ENCODE measurements at places on chromosomes 4 and X.

DNA sequence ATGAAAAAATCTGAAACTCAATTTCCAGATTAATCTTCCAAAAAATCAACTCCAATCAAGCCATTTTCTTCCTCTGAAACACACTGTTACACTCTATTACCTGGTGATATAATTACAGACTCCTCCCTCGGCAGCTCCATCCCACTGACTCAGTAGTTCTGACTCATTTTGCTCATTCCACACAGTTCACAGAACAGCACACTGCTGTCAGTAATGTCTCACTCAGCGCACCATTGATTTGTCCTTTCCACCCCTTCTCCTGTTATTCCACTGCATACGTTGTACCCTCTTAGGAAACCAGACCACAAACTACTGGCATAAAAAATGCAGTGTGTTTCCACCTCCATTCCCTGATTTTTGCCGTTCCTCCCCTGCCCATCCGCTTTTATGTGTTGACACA lies 212.7 kb downstream of the SLIT2 start:
- DNase-seq: no peak

DNA sequence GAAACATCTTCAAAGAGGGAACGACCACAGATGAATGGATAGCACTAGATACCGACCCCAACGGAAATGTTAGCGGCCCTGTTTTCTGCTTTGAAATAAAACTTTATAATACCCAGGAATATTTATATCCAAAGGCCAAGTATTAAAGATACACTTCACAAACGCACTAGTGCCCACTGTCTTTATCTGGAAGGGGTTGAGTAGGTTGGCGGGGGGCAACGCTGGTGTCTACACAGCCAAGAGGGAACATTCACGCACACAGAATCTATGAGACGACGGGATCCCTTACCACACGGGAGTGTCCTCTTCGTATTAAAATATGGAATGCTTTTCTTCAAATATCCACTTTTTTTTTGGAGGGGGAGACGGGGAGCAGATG lies 3.3 kb downstream of the HAND2 start:
- DNase-seq: no peak

DNA sequence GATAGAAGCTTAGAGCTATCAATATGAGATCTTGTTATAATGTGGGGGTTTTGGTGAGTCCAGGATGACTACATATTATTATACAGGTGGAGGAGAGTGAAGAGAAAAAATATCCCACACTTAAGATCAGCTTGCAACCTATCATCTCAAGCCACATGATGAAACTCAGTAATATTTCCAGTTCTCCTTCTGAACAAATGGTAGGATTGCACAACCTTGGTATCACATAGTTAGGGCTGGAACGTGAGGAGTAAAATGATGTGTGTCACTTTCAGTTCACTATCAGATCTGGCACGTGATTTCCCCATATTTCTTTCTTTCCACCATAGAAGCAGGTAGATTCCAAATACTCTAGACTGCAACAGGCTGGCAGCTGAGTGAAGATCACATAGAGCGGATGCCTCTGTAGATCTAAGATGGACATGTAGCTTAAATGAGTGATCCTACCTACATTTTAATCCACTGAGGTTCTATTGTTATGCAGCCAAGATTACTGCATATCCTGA lies 150.6 kb upstream of the ANKRD50 start:
- no peak for DNase-seq

DNA sequence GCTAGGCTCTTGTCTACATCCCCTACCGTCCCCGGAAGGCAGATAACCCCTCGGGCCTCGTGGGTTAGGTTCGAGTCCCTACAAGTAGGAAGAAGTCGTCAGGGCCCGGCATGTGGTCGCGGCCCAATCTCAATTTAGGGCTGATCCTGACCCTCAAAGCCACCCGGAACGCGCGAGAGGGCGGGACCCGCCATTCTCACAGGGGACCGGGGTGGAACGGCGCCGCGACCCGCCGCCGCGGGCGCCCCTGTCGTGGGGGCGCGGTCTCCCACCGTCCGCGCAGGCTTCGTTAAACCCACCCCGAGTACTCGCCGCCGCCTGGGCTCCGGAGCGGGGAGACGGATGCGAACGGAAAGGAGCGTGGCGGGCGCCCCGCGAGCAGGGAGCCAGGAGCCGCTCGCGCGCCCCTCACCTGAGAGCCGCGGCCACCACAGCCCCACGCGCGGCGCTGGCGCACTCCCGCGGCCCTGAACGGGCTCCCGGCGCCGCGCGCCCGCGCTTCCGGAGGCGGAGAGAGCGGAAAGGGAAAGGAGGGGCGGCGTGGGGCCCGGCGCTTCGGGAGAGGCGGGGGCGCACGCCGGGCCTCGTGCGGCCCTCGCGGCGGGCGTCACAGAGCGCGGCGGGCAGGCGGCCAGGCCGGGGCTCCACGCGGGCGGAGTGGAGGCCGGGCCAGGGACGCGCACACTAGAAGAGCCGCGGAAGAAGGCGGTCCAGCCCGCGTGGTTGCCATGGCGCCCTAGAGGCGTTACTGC lies at the start of gene CFAP97:
Gene CFAP97, minus strand, starts transcription at position 515 of the 752 bp plus-strand sequence. CDS start 12,804 bp downstream, outside the sequence.
- DNase-seq: no peak

DNA sequence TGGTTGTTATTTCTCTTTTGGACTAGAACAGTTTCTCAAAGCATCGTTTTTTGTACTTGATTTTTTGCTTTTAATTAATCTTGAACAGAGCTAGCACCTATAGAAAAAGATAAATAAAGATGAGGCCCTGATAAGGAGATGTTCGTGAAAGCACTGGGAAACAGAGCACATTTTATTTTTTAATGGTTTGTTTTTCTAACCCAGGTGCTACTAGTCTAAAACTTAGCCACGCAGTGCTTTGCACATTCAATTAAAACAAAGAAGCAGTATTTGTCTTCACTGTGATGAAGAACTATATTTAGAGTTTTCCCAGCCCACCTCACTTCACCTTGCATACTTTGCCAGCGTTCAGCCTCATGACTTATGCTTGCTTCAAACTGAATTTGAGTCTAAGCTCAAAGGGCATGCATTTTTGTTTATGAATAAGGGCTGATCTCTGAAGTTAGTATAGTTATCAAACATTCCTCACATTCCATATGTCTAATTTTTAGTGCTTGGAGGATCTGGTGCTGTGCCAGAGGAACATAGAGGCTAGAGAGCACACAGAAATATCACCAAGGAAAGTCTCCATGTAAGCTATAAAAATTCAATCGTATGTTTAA lies 76.7 kb downstream of the WWC2 start:
- DNase-seq: no peak

DNA sequence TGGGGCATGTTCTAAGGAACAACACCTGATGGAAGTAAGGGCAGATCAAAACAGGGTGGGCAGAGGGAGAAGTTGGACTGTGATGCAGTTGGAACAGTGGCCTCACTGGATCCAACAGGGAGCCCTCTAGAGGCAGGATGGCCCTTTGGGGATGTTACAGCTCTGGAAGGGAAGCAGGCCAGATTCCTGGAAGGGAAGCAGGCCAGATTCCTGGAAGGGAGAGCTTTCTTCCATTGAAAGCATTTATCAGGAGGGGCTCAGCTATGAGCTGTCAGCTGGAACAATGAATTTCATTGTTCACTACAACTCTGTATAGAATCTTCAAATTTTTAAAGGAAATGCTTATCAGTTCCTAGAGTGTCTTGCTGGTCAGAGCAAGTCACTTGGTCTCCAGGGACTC lies 17.7 kb downstream of the IL15 start:
- peak; percentile 35 for DNase-seq

- no peak for DNase-seq
Measured at GRCh38 chr4:175412161-175412560, 399.9 kb downstream of the GPM6A start.

DNA sequence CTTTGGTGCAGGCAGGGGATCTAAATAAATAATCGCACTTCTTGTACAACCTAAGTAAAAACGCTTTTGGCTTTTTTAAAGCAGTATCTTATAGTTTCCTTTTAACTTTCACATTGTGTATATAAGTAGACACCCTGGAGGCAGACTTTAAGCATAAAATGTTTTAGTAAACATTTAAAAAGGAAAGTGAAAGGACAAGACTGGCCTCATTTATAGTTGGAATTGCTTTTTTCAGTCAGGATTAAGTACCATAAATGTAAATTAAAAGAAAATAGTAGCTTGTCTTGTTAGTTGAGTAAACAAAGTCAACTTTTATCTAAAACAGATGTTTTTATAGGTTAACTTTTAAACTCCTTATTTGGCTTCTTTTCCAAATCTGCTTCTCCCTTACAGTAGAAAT lies 39.7 kb downstream of the PTPN13 start:
- no peak for DNase-seq

DNA sequence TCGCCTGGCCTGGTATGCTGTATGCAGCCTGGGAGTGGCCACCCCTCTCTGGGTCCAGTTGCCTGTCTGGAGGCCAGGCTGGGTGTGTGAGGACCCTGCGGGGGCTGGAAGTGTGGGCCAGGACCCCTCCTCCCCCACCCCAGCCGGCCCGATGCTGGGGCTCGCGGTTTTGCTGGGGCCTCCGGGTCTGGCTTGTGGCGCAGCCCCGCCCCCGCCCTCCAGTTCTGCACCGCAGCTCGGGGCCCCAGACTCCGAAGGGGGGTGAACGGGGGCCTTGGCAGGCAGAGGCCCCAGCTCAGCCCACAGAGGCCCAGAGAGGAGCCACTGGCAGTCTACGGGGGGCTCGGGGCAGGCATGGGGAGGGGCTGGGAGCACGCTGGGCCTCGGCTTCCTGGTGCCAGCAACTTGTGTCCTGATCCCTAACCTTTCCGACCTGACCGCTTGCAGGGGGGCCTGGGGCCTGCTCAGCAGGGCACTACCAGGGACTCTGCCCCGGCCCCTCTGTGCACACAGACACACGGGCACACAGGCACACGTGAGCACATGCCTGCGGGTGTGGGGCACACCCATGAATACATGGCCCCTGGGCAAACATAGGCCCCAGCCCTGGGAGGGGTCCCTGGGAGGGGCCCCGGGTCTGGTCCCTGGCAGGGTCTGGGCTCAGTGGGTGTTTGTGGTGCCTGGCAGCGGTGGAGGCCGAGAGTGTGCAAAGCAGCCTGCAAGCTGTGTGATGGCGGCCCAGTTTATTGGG lies 21.4 kb upstream of the FGFR3 start:
- DNase-seq: no peak

DNA sequence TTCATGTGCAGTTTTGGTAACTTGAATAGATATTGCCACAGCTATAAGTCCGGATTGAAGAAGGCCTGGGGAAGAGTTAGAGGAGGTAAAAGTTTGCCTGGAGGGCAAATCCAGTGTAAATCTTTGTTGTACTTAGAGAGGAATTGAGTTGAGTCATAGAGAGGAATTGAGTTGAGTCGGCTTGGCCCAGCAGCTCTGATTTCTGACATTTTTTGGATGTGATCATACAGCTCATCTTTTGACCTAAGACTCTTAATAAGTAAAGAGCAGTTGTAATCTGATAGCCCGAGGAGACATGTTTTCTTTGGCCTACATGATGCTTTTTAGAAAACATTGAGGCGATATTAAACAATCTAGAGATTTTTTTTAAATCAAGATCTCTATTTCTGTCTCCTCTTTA lies 3.9 kb downstream of the KIT start:
- no peak for DNase-seq

DNA sequence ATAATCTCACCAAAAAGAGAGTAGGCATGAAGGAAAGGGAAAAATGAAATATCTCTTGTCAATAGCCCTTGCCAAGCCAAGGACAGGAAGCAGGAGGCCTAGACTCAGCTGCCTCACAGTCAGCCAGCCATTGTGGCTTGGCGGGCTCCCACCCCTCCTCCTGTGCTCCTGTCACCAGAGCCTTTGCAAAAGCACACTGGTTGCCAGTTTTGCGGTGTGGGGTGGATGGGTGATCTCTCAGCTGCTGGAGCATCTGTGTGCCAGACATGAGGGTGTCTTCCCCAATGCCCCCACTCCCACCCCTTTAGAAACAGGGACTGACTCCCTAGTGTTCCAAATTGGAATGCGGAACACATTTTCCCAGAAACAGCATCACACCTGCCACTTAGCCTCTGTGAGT lies 26.1 kb downstream of the ARHGEF6 start:
- no peak for DNase-seq

- DNase-seq: no peak
Measured at GRCh38 chr4:74174421-74174820, 16.5 kb downstream of the MTHFD2L start.

DNA sequence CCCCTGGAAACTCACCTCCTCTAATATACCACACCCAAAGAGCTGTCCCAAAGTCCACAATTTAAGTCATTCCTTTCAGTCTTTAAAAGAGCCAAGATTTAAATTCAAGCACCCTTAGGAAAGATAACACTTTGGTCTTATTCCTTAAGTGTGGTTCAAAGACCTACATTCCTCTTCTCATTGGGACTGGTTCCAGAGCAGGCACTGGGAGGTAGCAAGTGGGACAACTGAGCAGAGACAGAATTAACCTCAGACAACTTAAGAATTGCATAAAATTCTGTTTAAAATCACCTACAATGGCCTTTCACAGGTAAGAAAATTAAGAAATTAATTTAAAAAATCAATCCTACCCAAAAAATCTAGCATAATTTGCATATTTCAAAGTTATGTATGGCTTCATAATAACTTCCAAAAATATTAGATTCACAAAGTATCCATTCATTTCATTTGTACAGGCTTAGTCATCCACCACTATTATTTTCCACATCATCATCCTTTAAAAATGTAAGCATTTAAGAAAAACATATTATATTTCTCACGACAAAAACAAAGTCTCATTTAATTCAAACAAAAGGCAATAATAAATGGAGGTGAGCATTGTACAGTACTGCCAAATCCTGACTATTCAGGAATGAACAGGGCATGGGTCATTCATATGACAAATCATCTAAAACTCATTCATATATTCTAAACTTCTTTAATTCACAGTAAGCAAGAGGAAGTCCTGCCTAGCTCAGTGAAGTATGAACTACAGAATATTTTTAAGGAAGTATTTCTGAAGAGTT lies 13.6 kb downstream of the PRSS12 start:
- no peak for DNase-seq

DNA sequence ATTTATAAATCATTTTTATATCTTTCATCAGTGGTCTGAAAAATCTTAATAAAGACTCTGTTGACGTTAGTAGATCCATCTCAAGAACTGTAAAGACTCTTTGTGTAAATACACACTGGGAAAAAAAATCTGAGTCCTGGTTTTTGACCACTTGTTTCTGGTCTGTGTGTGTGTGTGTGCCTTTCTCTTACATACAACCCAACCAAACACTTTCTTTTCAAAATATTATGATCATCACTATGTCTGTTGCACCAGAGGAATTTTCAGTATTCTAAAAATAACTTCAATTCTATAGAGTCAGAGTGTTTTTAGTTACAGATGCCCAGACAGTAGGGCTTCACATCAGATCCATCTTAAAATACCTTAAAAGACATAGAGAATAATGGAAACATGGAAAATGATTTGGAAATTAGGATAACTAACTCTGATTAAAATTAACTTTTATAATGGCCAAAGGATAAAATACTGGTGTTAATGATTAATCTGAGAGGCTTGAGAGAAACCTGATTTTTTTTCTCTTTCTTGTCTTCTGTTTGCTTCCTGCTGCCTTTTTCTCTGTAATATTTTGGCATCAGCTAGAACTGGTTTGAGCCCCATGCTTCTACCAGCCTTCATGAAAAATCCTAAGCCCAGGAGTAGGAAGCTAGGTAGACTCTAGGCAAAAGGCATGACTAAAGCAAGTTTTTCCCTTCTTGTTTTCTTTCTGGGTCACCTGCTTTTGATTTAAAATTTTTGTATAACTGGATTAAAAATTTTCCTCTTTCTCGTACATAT lies 99.7 kb downstream of the ATXN3L start:
- DNase-seq: no peak

- DNase-seq: no peak
Measured at GRCh38 chrX:132433001-132433400, 55.8 kb downstream of the MBNL3 start.

- DNase-seq: no peak
Measured at GRCh38 chr4:183284965-183285364, 35.1 kb downstream of the CLDN22 start.

Measured in iPS DF 6.9 (cell line).